ENCODE measurements at places on chromosomes 4 and X.

- no peak for DNase-seq
Measured at GRCh38 chrX:132875650-132876522, 82.5 kb downstream of the HS6ST2 start.

GRCh38 chrX:133332737-133333136 is 82.6 kb downstream of the GPC4 start:
- DNase-seq: no peak

DNA sequence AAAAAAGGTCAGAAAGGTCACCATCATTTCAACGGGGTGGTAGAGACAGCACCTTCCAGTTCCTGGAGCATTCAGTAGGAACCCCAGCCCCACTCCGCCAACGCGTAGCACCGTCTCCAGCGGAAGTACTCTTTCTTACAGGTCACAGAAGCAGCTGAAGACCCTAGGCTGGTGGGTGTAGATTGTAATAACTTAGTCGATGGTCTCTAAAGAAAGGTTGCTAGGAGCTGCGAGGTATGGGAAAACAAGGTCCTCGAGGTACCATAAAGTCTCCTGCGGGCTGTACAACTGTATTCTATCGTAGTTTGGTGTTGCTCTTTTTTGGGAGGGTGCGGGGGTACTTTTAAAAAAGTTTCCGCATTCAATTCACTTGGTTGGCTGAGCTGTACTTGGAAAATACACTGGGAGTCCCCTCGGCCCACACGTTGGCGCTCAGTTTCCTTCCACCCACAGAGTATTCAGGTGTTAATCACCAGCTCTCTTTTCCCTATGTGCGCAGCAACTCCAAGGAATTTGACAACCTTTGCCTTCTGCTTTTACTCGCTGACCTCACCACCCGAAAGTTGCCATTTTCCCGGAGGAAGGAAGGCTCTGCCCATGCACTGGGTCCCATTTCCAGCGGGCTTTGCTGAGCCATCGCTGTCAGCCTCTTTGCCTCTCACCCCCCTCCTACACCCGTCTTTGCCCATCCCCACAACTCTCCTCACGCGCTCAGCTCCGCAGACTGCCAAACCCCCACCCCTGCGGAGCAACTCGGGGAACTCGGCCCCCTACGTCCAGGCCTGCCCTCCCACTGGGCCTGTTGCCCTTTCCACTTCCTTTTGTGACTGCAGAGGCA is 4.8 kb upstream of the SOX3 start:
- DNase-seq: no peak

GRCh38 chr4:145723336-145723735 is 43.4 kb downstream of the C4orf51 start:
- no peak for DNase-seq

DNA sequence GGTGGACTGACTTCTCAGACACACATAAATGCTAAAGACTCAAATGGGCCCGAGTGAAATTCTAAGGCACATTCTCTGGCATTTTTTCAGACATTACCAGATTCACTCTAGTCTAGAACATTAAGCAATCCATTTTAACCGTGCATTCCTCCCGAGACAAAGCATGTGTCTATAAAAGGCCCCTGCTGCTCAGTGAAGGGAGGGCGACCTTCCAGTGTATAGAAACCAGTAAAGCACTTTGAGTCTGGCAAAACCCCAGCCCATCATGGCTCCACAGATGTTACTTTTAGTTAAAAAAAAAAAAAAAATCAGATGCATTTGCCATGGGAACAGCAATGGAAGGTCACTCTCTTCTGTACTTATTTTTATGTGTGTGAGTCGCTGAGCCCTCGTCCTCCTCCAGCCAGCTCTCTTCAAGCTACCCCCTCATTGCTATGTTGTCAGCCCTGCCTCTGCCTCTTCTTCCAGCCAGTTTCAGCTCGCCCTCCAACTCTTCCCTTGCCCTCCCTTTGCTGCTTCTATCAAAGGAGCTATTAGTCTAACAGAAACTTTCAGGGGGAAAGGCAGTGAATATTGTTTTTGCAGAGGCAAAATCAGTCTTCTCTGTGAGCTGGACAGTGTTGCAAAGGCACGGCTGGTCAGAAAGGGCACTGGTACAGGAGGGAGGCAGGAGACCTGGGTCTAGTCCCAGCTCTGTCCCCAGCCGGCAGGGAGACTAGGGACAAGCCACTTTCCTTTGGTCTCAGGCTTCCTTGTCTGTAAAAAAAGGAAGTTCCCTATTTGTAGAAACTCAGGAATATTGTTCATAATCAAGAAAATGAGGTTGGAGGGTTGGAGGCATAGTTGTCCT is 644.2 kb downstream of the ZNF674 start:
- DNase-seq: no peak

DNA sequence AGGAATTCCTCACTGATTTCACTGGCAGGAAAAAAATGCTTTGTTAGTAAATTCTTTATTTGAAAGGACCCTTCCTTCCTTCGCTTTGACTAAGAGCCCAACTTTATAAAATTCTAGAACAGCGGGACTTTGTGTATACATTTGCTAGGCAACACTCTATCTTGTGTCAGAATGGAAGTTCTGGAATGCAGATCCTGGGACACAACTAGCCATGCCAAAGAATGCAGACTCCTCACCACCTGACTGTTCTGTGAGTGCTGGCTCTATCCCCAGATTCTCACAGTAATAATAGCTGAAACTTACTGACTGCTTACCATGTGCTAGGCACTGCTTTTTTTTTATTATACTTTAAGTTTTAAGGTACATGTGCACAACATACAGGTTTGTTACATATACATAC is 73.3 kb upstream of the ZDHHC15 start:
- DNase-seq: no peak

Measured in colonic mucosa (tissue), 4 donors.